ENCODE measurements at places on chromosomes 4 and X.

DNA sequence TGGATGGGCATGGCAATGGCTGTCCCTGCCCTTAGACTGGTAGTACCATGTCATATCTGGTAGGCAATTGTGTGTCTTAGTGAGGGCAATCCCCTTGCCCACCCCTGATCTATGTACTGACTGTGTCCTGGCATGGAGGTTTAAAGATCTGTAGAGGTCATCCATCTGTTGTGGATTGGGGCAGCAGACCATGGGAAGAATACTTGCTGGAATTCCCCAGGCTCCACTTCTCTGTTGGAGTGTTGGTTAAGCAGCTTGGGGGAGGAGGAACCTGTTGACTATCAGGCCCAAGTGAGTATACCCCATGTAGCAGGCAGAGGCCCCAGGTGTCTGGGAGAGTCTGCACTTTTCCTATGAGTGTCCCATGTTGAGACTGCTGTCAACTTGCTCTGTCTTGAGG lies 246.7 kb upstream of the DIPK2B start:
- no peak for DNase-seq

GRCh38 chr4:183936574-183937345 lies 31.7 kb downstream of the STOX2 start:
- DNase-seq = no peak

- no peak for DNase-seq
Observed at GRCh38 chrX:12989461-12989860, 14.6 kb downstream of the TMSB4X start.

DNA sequence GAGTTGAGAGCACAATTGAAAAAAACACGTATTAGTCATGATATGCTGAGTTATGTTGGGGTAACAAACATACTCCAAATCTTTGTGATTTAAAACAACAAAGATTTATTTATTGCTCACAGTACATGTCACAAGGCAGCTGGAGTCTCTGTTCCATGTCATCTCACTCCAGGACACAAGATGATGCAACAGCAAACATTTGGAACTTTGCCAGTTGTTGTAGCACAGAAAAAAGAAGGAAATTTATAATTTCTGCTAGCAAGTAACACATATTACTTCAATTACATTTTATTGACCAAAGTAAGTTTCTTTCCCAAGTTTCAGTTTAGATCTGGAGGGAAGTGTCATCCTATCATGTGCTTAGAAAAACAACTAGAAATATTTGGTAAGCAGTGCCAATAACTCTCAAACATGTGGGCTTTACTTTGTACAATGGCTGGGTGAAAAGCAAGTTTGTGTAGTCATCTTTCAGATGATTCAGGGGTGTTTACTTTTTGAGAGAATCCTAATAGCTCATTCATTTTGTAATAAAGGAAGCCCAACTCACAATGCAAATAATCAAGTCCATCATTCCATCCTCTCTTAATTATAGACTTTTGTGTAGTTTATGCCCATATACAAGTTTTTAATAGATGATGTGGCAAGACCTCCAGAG lies 452.3 kb downstream of the ZIC3 start:
- DNase-seq = no peak

- DNase-seq = no peak
Observed at GRCh38 chr4:38943343-38943742, 75.7 kb downstream of the FAM114A1 start.

DNA sequence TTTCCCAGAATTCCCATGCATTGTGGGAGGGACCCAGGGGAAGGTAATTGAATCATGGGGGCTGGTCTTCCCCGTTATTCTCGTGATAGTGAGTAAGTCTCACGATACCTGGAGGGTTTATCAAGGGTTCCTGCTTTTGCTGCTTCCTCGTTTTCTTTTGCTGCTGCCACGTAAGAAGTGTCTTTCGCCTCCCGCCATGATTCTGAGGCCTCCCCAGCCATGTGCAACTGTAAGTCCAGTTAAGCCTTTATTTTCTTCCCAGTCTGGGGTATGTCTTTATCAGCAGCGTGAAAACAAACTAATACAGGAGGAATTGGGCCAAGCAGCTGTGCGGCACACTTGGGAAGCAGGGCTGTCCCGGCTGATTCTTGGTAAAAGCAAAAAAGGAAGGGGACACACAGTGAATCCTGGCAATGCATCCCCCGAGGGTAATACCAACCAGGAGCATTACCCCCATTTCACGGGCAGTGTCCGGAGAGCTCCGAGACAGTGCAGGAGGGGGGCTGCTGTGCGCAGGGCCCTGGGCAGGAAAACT lies 185.7 kb downstream of the AFAP1 start:
- no peak for DNase-seq

DNA sequence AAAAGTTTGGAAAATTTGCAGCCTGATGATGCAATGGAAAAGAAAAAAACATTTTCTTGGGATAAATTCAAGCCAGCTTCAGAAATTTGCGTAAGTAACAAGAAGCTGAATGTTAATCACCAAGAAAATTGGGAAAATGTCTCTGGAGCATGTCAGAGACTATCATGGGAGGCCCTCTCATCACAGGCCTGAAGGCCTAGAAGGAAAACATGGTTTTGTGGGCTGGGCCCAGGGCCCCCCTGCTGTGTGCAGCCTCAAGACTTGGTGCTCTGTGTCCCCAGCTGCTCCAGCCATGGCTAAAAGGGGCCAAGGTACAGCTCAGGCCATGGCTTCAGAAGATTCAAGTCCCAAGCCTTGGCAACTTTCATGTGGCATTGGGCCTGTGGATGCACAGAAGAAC lies 1049.8 kb upstream of the GRIA3 start:
- DNase-seq = no peak

GRCh38 chr4:10083861-10084641 lies 32.5 kb downstream of the WDR1 start:
- no peak for DNase-seq

DNA sequence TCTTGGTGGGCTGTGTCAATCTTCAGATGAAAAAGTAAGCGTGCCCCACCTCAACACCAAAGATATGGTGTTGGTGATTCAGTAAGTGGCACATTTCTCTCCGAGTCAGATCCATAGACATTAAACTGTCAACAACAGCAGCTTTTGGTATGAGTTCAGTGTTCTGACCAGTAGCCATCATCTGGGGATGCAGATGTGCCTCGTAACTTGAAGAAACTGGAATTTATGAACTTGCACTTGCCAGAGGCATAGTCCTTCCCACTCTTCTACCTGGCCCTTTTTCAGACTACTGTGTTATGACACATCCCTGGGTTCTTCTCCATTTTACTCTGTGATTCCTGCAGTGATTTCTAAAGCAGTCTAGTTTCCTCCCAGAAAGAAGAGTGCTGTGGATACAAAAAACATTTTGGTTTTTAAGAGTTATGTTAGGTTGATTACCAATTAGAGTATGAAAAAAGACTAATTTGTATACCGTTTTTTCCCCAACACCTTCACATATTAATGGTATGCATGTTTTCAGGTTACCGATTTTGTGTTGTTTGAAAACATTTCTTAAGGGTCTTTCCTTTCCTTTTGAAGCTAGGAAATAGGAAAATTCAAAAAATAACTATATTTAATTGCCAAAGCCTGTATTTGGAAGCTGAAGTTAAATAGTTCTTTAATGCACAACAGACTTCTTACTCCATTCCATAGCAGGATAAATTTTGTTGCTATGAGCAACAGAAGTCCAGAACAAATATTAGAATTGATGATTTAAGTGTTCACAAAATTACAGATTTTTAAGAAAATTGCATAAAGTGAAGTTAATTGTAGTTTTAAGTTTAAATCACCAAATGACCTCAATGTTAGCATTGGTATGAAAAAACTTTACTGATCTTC lies 39.3 kb downstream of the NUDT6 start:
- DNase-seq = no peak

DNA sequence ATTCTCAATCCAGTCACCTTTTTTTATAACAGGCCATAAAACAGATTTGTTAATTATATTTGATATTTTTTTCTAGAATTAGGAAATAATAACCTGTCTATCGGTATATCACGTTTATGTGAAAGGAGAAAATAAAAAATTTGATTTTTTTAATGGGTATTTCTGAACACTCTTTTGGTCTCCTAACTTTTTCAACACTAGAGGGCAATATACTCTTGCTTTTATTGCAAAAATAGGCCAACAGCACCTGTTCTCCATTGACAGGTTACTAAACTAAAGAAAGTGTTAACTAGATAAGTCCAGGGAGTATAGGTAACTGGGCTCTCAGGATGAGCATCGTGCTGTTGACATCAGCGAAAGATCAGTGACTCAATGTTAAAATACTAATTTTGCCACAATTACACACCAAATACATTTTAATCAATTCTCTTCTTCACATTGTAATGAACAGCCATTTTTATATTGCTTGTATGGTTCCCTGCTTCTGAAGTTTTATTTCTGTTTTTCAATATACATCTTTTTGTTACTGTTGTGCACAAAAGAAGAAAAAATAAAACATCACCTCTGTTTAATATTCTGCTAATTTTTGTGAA lies 22.8 kb downstream of the NDST4 start:
- DNase-seq = no peak
